ENCODE measurements at places on chromosomes 5 and 9.

GRCh38 chr5:168300326-168301182, 9.1 kb downstream of the WWC1 start:
- peak; percentile 48 for DNase-seq

- peak; percentile 28 for DNase-seq
These were observed 234.6 kb downstream of the SPOCK1 start for GRCh38 chr5:137264573-137264972.

- no peak for DNase-seq
These were observed 51.2 kb upstream of the RPS23 start for GRCh38 chr5:82329393-82329792.

- DNase-seq = no peak
These were observed 29.6 kb upstream of the KCNMB1 start for GRCh38 chr5:170418736-170419135.

DNA sequence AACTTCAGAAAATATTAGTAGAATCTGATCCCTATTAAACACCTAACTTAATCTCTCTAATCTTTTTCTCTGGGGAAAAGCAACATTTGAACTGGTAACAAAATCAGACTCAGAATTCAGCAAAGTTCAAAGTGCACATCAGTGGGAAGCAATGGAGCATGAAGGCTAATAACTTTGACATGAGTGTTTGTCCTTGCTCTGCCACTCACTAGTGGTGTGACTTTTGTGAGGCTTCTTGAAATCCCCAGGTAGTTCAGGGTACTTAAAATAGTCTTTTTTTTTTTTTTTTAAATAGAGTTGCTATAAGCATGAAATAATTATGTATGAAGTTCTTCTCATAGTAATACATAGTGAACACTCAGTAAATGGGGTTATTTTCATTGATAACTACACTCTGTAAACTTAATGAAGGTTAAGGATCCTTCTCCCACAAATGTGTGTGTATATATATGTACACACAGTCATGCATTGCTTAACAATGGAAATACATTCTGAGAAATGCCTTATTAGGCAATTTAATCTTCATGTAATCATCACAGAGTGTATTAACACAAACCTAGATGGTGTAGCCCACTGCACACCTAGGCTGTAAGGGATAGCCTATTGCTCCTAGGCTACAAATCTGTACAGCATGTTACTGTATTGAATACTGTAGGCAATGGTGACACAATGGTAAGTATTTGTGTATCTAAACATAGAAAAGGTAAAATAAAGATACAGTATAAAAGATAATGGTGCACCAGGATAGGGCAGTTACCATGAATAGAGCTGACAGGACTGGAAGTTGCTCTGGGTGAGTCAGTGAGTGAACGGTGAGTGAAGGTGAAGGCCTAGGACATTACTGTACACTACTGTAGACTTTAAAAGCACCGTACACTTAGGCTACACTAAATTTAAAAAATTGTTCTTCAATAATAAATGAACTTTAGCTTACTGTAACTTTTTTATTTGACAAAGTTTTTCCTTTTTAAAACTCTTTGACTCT, 73.3 kb upstream of the HMHB1 start:
- no peak for DNase-seq

- DNase-seq = no peak
These were observed 1.8 kb downstream of the OTP start for GRCh38 chr5:77636641-77637169.

DNA sequence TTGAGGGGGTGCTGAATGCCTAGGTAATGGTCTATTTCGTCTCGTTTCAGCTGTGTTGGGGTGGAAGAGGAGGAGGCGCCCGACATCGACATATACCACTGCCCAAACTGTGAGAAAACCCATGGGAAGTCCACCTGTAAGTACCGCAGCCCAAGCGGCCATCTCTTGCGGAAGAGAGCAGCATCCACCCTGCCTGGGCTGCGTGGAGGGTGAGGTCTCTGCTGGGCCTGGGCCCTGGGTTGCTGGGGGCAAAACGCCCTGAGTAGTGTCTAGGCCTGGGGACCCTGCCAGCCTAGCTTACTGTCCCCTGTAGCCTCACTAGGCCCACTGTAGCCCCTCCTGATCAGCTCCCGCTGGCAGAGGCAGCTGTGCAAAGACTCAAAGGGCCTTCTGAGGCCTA, 53.5 kb downstream of the PHF2 start:
- no peak for DNase-seq

GRCh38 chr5:20949636-20950035, 961.6 kb upstream of the CDH18 start:
- DNase-seq = peak; percentile 2

DNA sequence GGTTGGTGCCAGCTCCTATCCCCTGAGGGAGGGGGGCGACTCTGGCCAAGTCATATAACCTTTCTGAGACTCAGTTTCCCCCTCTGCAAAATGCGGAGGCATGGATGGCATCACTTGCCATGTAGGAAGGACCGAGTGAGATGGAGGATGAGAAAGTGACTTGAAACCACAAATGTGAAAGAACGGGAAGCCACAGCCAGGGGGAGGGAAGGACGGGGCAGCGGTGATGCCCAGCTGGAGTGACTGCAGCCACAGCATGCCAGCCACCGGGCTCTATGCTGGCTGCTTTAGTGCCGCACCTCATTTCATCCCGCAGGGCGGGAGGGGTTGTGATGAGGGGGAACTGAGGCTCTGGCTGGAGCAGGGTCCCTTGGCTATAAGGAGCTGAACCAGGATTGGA, 74.5 kb downstream of the HMCN2 start:
- DNase-seq = no peak

DNA sequence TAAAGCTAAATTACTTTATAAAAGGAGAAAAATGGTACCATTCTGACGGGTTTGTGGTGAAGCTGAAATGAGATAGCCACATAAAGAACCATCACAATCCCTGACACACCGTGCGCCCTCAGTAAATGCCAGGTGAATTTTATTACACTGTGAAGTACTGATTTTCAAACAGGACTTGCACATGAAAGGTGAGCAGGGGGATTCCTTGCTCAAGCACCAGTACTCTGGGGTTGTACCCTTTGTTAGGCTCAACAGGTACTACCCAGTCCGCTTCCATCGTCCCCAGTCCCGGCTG, 419 bp upstream of the RABGAP1 start:
- no peak for DNase-seq

DNA sequence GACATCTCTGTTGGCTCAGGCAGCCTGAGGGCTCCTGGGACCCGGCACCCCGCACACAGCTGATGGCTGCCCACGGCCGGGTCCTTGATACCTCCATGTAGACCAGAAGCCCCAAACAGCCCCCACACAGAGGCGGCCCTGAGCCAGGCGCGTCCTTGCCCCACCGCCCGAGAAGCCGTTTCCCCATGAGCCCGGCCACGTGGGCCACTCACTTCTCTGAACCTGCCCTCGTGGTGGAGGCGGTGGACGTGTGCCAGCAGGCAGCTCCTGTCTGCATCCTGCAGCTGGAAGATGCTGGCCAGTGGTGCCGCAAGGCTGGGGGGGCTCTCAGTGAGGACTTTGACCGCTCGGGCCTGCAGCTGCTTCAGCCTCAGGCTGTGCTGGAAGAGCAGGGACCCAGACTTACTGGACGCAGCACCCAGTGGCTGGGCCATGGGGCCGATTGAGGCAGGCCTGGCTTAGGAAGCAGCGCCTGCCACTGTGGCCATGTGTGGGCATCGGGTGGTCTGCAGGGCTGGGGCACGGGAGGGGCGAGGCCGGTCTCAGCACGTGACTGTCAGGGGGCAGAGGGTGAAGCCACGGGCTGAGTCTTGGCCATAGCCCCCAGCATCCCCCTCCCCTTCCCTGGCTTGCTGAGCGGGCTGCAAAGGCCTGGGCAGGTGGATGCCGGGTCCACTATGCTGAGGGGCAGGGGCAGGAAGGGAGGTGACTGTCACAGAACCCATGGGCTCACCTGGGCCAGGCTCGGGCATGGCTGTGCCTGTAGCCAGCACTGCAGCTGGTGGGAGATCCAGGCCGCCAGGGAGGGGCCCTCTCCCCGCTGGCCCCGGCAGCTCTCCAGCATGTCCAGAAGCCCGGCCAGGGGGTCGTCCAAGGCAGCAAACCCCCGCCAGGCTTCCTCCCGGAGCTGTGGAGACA, 50.0 kb downstream of the EXD3 start:
- DNase-seq = no peak

DNA sequence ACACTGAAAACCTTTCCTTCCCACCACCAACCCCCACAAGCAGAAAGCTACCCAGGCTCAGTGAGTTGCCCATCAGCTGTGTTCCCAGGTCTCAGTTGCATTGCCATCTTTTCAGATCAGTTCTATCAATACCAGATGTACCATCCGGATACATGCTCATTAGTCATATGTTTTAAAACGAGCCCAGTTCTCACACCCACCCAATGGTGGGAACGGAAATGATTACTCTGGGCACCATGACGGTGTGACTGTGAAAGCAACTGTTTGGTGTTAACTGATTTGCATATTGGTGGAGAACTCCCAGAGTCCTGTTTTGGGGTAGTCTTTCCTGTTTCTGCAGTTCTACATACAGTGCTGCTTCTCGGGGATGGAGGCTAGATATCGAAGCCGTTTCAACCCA, 212.3 kb downstream of the TRIM36 start:
- no peak for DNase-seq

DNA sequence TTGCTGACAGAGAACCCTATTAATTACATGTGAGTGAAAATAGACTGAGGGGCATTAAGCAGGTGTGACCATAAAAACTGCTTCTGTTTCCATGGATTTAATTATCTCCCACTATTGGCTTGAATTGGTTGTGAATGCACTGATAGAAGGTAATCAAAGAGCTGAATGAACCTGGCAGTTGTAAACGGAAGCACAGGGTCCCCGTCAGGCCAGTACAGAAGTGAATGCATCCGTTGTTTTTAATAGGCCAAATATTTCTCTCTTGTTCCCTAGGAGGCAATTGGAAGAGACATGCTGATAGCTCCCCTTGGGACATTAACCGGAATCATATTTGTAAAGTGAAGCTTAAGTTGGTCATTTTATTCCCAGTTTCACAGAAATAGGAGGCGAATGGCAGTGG, 147.0 kb downstream of the CAVIN4 start:
- DNase-seq = no peak

GRCh38 chr5:56161927-56162326, 71.2 kb downstream of the ANKRD55 start:
- no peak for DNase-seq

- no peak for DNase-seq
These were observed 214.9 kb downstream of the PLK2 start for GRCh38 chr5:58244819-58245475.

DNA sequence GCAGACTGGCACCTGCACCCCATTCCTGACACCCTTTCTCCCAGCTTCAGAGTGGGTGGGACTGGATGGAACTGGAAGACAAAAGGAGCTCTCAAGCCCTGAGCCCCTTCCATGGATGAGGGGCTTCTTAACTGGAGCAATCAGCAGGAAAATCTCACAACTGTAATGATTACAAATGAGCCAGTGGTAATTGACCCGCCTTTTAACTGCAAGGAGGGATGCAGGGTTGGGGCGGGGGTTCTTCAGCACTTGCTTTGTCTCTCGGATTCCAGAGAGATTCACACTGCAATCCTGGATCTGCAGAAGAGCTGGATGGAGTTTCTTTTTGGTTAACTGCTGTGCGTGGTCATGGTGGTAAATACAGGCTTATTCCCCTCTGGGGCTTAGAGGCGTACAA, 160.1 kb upstream of the SHB start:
- no peak for DNase-seq

DNA sequence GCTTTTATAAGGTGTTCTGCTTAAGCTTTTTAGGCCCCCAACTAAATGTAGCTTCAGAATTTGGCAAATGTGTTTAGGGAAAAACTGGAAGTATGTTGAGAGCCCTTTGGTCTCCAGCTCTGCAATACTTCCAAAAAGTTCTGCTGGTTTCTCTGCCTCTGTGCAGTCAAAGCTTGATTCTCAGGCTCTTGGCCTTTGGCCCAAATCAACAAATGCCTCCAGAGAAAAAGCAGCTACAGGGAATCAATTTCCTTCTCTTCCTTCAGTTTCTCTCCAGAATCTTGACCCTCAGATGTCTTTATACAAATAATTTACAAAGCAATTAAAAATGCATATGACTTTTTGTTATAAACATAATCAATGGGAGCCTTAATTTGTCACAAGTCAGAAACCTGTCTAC, 235.7 kb downstream of the COMMD10 start:
- DNase-seq = peak; percentile 58

All from astrocyte of the hippocampus (primary cell).